ENCODE measurements at places on chromosomes 13 and 19.

GRCh38 chr19:2127758-2128157, 23.6 kb downstream of the AP3D1 start:
- no peak for DNase-seq

DNA sequence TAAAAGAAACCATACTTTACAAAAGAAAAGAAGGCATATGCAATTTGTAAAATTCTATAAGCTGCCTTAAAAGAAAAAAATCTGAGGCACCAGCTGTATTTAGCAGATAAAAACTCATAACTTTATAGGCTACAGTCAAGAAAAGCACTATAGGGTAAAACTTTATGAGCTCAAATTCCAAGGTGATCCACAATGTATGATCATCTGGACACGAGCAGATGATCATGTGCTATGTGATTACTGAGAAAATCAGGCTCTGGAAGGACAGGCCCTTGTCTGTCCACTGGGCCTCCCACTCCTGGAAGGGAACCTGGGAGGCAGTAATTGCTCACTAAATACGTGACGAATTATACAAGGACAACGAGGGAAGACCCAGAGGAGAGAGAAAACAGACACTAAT, 7.3 kb downstream of the GRTP1 start:
- DNase-seq: no peak

DNA sequence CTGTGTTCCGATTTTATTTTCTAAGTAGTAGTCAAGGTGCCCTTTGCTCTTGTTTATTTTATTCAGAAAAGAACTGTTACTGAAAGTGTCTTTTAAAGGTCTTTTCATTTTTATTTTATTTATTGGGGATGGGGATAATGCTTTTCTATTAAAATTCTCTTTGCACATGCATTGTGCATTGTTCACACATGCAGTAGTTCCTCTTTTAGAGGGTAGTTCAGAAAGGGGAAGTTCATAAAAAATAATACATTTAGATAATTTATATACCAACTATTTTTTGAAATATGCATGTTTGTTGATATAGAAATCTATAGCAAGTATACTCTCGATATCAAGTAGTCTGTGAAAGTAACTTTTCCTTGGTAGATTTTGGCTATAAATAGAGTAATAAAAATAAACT, 3.5 kb downstream of the GPC5 start:
- no peak for DNase-seq

GRCh38 chr19:29590278-29590677, 15.8 kb upstream of the POP4 start:
- no peak for DNase-seq

GRCh38 chr13:106963151-106963550, 395.2 kb upstream of the ARGLU1 start:
- DNase-seq: no peak

DNA sequence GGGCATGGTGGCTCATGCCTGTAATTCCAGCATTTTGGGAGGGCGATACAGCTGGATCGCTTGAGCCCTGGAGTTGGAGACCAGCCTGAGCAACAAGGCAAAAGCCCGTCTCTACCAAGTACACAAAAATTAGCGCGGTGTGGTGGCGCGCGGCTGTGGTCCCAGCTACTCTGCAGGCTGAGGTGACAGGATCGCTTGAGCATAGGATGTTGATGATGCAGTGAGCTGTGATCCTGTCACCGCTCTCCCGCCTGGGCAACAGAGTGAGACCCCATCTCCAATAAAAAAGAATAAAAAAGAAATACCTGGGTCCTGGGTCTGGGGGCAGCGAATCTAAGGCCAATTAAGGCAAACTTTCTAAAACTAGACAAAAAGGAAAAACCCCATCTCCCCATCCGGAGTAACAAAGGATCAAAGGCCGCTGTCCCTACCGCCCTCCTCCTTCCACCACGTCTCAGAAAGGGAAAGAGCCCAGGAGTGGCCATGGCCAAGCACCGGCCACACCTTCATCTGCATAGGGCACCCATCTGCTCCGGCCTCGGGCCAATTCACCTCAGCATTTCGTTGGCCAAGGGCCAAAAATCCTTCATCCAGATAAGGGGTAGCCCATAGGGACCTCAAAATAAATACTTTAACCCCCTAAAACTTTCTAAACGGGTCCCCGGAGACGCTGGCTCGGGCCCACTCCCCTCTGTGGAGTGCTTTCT, 851 bp downstream of the ZNF320 start:
- no peak for DNase-seq

DNA sequence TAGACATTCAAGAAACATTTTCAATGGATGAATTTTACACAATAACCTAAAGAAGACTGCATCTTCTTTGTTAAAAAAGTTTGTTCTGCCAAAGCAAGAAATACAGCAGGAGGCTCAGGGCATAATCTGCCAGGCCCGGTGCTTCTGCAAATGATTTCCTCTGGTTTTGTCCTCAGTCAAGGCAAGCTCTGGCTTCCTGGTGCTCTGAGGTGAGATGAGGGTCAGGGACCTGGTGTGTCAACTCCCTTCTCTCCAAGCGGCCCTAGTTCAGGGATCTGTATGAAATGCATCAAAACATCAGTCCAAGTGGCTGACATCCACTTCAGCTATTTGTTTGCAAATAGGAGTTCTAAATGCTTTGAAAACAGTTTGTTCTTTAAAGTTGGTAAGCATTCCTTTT, 31.6 kb downstream of the LACC1 start:
- no peak for DNase-seq

GRCh38 chr13:61084988-61085387, 330.7 kb downstream of the PCDH20 start:
- no peak for DNase-seq

DNA sequence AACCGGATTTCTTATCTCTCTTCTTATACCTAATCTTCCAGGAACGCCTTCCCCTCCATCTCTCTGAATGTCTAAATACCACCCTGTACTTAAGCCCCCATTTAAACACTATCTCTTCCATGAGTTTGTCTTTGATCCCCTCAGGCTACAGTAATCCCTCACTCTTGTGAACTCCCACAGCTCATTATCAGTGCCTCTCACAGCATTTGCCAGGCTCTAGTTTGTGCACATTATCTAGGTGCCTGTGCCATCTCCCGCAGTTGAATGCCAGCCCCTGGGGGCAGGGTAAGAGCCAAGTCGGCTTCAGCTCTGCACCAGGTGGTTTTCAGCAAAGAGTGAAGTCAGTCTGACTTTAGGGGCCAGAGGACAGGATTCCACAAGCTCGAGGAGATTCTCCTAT, 71.4 kb downstream of the FREM2 start:
- no peak for DNase-seq

DNA sequence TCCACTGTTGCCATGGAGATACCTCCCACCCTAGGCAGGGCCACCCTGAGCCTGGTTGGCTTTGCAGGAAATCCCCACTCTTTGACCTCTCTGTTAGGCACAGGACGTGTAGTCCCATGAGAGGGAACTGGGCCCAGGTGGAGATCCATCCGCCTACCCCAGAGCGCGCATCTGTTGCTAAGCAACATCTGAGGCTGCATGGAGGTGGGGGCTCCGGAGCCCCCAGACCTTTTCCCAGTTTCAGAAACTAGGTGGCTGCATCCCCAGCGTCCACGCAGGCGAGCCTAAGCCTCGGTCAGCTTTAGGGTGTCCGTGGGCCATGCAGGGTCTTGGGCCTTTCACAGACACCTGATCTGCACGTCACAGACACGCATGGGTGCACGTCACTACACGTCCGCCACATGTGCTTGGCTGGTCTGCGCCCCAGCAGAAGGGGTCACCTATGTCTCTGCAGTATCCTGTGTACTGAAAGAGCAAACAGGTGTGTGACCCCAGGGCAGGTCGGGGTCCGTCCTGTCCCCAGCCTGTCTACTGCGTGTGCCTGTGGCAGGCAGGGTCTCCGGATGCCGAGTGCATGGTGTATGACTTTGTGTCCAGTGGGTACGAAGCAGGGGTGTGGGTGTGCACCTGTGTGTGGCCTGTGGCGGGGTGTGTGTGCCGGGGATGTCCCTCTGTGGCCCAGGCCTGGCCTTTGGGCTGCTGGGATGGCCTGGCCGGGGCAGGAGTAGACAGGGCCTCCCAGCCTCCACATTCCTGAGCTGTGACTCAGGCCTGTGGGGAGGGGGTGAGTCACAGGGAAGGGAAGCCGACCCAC, 4.1 kb upstream of the CIRBP start:
- DNase-seq: no peak

GRCh38 chr19:47021536-47022139, 2.0 kb downstream of the NPAS1 start:
- no peak for DNase-seq

DNA sequence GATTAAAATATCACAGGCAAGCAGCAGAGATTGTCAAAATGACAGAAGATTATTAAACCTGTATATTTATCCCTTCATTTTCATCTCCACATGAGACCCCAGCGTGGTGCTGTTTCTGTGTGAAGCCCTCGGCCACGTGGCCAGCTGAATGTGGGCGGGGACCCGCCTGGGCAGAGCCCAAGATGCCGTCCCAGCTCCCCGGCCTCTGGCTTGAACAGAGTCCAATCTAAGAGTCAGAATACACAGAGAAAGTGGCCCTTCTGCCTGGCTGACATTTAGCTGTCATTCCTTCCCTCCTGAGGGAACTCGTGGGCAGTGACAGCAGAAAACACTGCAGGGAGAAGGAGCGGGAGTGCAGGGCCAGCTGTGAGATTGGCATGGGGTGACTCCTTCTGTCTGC, 34.9 kb upstream of the UQCRFS1 start:
- no peak for DNase-seq

DNA sequence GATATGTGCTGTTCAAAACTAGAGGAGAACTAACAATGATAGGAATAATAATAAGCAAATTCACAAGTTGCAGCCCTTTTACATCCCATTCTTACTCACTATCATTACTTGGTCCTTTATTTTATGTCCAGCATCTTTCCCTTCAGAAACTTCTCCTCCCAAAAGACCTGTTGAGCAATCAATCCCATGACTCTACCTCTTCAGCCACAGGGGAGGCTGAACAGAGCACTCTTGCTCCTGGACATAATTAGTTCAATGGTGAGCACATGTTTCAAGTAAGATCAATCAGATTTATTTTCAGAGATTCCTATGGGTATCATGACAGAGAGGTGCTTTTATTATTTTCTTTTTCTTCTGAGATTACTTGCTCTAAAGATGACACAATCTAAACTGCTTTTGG, 260.0 kb downstream of the COG6 start:
- no peak for DNase-seq

DNA sequence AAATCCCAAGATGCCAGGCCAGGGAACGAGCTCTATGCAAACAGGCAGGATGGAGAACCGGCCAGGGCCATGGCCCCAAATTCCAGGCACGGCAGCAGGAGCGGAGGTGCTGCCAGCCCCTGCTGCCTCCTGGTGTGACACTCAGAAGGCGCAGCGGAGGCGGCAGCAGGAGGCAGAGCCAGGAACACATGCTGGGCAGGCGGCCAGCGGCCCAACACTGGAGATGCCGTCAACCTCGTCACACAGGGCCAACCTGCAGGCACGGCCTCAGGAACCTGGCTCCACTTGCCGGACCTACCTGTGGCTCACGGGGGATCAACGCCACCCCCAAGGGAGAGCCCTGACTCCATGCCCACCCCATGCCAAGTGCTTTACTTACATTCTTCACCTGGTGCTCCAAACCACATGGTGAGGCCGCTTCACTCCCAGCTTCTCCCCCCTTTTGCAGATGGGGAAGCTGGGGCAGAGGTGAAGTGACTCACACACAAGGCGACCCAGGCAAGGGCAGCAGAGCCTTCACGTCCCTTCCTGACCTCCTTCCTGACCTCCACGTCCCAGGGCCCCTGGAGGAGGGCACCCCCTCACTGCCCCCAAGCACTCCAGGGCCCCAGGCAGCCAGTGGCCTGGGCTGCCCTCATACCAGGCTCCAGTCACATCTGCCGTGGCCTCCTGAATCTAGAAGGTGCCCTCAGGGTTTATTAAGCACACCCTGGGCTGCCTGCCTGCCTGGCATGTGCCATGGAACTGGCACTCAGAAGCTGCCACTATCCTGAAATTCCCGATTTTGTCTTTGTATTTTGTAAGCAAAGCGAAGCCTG, 43.5 kb downstream of the GGACT start:
- DNase-seq: no peak

GRCh38 chr13:65336916-65337315, 1893.2 kb downstream of the PCDH9 start:
- DNase-seq: no peak

DNA sequence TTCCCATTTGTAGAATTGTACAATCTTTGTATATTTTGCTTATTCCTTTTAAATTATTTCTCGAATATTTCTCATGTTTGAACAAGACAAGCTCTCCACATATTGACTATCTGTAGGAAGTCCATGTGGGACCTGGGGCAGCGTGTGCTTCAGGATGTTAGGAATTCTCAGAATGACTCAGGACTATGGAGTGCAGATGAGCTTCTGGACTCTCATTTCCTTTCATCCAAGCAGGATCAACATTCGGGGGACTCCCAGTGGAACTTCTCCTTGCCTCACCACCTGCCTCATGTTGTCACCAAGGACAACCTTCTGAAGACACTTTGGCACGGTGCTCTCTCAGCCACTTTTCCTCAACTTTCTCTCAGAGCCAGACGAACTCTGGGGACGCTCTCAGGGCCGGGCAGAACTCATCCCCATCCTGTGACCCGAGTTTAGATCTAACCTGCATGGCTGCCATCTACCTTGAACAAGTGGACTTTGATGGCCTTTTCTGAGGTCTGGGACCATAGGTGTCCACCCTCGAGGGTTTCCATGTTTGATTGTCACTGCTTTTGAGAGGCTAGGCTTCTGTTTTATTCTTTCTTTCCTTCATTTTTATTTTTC, 441.7 kb downstream of the IRS2 start:
- no peak for DNase-seq

DNA sequence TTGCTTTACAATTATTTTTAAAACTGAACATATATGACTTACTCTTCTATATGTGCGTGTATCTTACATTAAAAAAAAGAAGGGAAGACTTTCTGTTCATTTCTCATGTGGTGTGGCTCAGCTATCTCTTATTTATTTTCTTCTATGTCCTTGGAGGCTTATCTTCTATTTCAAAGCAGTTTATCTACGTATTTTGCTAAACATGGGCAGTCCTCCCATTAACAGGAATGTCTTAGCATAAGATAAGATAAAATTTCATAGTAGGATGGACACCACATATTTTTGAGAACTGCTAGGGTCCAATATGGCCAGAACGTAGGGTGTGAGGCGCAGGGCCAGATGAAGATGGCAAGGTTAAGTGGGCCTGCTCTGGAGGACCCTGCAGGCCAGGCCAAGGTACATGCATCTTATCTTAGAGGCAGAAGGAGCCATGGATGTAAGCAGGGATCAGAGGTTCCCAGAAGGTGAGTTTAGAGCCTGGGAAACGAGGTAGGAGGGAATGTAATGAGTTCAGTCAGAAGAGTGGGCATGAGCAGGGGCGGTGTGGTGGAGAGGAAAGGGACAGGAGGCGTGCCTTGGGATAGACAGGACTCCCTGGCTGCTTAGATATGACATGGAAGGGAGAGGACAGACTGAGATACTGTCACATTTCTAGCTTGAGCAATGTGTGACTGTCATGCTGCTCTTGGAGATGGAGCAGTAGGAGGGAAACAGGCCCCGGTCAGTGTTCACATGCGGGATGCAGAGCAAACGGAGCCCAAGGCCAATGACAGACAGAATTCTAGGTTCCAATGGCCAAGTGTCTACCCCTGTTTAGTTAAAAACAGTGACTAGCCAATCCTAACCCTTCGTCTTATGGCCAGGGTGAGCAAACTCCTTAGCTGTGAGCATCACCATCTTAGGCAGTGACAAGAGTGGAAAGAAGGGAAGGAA, 68.6 kb upstream of the MEDAG start:
- no peak for DNase-seq
